ENCODE measurements at places on chromosomes 3 and 15.

GRCh38 chr3:24058940-24059705 lies 114.0 kb downstream of the NR1D2 start:
- DNase-seq: no peak

GRCh38 chr3:120821426-120821825 lies 78.9 kb downstream of the GTF2E1 start:
- DNase-seq: no peak

DNA sequence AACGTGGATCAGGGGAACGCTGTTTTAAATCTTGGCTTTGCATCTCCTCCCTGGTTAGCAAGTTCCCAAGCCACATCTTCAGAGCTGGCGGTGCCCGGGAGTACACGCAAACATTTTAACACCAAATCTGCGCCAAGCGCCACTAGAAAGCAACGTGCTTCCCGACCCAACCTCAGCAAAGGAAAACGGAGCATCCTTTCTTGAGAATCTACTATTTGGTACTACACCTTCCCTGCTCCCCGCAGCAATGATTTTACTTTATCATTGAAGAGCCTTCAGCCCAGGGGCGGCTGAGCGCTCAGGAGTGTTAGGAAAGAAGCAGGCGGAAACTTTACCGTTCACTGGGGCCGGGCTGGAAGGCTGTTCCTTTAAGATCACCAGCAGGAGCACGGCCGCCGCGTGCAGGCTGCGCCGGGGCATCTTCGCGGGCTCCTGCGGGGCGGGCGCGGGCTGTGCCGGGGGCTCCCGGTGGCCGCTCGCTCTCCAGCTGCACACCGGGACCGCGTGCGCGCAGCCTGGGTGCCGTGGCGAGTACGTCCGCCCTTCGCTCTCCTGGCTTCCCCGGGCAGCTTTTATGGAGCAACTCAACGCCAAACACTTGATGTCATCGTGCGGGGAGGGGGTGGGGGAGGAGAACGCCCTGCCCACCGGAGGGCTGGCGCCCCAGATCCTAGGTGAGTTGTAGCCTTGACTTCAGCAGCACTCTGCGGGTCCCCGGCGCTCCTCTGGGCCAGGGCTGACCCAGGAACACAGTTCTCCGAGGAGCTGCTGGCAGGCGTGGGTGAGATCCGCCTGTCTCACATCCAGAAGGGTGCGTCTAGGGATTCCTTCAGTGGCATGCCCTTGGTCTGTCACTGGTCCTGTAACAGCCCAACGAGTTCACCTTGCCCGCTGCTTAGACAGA lies at the start of gene CA12:
Gene CA12 (minus strand): TSS at position 546 of the 904 bp plus-strand sequence. CDS start 126 bp downstream, at position 420.
- DNase-seq: no peak

DNA sequence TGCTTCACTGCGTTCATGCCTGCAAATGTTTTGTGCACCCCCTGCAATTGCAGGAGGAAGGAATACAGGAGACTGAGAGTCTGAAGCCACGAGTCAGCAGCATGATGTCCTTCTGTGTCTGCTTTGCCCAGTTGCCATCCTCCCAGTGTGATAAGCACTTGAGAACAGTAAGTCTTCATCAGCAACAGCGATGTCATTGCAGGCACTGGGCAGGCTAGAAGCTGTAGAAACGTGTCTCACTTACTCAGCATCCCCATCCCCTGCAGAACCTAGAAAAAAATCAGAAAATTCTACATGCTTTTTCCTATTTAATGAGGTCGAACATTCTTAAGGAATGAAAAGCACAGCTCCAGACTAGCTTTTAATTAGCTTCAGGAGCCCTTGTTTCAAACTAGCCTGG lies 156.5 kb upstream of the LPP start:
- DNase-seq: no peak

DNA sequence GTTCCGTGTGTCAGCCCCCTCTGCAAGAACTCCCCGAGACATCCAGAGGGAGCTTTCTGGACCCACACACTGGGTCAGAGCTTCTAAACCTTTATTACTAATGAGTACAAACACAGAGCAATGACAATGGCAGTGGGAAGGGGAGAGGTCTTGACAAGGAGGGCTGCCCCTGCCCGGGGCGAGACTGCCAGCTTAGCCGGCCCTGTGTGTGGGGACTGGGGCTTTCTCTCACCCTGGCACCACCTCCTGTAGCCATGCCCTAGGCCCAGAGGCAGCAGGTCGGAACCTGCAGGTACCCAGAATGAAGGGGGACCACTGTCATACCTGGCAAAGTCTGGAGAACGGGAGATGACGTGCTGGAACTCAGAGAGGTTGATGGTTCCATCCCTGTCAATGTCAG lies 3.1 kb downstream of the CIB1 start:
- no peak for DNase-seq

DNA sequence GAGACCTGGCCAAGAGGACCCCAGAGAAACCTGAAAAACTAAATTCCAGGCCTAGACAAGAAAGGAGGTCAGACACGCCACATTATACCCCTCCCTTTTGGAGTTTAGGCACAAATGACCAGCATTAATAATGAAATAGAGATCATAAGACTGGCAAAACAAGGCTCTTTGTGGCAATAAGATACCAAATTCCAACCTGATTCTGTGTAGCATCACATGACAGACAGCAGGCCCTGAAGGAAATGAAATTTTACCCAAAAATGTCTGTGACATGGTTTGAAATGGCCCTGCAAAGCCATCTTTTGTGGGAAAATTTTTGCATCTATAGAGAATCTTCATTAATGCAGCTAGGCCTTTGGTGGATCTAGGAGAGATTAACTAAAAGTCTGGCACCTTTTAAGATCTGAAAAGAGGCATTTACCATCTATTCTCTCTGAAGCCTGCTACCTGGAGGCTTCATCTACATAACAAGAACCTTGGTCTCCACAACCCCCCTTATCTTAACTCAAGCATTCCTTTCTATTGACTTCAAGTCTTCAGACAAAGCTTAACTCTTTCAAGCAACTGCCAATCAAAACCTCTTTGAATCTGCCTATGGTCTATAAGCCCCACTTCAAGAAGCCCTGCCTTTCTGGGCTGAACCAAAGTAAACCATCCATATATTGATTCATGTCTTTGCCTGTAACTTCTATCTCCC lies 8.0 kb downstream of the FAM174B start:
- DNase-seq: no peak

DNA sequence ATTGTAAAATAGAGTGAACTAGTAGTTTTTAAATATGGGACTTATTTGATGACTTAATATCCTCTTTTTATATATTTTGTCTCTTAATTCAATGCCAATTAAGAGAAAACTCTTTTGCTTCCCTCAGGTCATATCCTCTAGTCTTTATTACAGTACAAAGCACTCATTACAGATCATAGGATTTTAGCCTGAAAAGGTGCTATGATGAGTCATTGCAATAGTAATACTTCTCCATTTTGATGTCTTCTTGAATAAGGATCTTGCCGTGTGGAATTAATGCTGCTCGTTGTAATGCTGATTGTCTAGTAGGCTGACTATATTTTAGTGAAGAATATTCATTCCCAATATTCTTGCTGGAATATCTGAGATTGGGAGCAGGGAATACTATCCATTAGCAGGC lies 612.2 kb upstream of the GOLIM4 start:
- DNase-seq: no peak

- no peak for DNase-seq
These were observed 1.8 kb upstream of the AP2M1 start for GRCh38 chr3:184172681-184173373.

DNA sequence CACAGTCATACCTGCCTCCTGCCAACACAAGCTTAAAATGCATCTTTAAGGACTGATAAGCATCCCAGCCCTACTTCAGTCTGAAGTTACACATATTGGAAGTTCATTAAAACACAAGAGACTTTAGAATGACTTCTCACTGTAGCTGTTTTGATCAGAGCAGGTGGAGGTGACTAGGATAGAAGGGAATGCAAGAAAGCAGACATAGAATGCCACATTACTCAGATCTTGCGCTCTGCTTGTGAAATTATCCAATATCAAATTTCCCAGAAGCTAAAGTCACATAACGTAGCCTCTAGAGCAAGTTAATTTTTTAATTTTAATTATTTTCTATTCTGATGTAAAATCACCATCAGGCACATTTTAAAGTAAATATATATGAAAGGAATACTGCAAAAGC lies 306.5 kb downstream of the PLOD2 start:
- no peak for DNase-seq

- DNase-seq: no peak
These were observed 37.7 kb downstream of the ALDH1L1 start for GRCh38 chr3:126142652-126143051.

DNA sequence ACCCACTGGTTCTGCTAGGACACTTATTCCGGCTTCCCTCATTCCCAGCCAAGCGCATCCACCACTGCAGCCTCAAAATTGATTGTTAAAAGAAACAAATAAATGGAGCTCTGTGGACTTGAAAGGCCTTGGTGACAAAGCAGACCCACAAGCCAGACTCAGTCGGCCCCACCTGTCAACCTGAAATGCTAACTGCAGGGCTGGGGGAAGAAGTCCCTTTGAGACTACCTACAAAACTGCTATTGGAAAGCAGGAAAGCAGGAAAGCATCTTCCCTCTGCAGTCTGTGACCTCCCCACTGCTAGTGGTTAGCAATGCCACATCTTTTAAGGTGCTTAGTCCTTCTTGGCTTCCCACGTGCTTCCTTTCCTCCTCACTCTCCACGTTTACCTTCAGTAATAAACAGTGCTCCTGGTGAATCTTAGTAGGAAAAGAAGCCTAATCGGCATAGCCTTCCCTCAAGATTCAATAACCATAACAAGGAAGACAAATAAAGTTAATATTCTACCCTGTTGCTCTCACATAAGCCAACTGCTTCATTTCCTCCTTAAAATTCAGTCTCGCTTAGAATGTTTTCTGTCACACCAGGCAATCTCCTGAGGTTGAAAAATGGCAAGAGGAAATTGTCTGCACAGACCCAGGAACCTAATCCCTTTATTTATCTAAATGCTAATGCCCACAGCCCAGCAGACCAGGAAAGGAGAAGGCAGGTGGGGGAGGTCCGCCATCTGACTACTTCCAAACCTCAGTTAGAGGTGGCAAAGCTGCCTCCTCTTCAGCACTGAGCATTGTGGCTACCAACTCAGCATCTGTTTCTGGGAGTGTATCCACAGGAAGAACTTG lies 296.2 kb downstream of the NEK10 start:
- no peak for DNase-seq

DNA sequence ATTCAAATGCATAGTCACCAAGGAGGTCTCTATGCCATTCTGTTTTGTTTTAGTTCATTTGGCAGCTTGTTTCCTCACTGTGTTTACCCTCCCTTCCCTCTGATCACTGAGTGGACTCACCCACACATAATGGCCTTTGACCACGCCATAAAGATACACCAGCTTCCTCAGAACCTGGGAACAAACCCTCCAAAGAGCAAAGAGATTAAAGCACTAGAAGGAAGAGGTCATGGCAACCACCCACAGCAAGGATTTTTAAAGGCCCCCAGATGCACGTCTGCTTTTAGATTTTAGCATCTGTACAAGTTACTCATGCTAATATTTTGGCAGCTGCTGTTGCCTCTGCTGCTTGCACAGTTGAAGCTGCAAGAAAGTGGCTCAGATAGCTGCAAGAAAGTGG lies 47.9 kb upstream of the CADPS start:
- no peak for DNase-seq

- no peak for DNase-seq
These were observed 37.2 kb downstream of the AP4E1 start for GRCh38 chr15:50945725-50946124.

GRCh38 chr15:89087161-89087829 lies 961 bp upstream of the ABHD2 start:
- no peak for DNase-seq

DNA sequence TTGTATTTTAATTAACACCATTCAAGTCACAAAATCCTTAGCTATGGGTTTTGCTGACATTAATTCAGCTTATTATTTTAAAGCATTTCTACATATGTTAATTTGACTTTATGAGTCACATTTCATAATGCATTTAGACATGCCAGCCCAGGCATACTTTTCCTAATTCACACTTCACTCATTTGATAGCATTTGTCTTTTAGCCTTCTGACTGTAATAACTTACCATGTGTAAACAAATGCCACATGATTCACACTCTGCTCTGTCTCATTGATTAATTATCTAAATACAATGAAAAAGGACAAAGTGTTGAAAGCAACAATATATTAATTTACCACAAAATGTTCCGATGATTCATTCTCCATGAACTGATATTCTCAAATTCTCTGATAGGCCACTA lies 927.8 kb upstream of the EPHA6 start:
- no peak for DNase-seq

DNA sequence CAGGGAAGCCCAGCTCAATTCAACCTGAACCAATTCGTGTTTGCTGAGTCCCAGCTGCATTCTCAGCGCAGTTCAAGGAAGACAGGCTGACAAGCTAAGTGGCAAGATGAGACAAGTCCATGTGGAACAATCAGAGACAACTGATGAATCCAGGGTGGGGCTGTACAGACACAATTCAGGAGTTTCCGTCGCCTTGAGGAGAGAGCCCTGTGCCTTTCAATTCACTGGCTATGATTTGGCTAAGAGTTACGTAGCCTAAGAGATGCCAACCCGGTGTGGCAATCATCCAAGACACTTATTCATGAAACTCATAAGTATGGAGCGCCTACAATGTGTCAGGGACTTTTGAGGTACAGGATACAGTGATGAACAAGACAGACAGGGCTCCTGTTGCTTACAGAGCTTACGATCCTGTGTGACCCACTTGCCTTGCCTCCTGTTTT lies 15.5 kb upstream of the ZBED2 start:
- DNase-seq: no peak

DNA sequence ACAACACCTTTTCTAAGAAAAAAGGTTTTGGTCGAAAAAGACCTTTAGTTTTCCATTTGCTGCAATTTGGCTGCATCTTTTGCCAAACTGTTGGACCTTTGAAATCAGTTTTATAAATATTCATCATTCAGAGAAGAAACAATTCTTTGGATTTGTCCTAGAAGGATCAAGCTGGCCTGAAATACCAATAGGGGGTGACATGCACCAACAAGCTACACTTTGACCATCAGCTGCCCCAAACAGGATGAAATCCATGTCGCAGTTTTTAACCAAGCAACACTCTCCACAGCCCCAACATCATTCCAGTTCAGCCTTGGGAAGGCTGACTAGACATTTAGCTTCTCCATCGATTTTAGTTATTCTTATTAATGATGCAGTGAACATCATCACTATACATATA lies 9.8 kb downstream of the RPL15 start:
- no peak for DNase-seq

GRCh38 chr3:18827664-18828063 lies 320.6 kb upstream of the KCNH8 start:
- DNase-seq: no peak

GRCh38 chr15:81229586-81229985 lies 32.9 kb downstream of the IL16 start:
- DNase-seq: no peak

GRCh38 chr3:49248840-49249227 lies 28.2 kb downstream of the C3orf62 start:
- no peak for DNase-seq

- no peak for DNase-seq
These were observed 121.4 kb upstream of the MEIS2 start for GRCh38 chr15:37221671-37222145.

All from NCI-H774 (cell line).